Activated CD8-positive, alpha-beta memory T cell treated with anti-CD3 and anti-CD28 coated beads, Interleukin-2, amount 10 ng/mL, durations not matched to agents 7 days and 5 days (primary cell): ENCODE measurements at places on chromosomes 5 and 9. TPM values are rescaled to one million over a fixed set of nuclear protein-coding genes. Genes with fewer than 3 reads are reported as not detected.

- no peak overlapping the region for H3K27ac ChIP-seq
- H3K4me3 ChIP-seq, result no peak overlapping the region
- no peaks in the 10 kb centered on the region for H3K27me3 ChIP-seq
- H3K4me1 ChIP-seq, result no peaks in the 10 kb centered on the region
Measured at GRCh38 chr9:16092142-16093091, 539.6 kb downstream of the CCDC171 start.

- no peak for DNase-seq
- H3K27me3 ChIP-seq, result peaks cover 22% of the 10 kb centered on the region
- H3K4me3 ChIP-seq, result no peak overlapping the region
Measured at GRCh38 chr9:72667181-72667580, 145.8 kb downstream of the TMC1 start.

Gene PCDHGA1
- total RNA-seq, result not detected

Gene OR1J2
- total RNA-seq, result not detected

GRCh38 chr5:71899865-71900342, 180.8 kb downstream of the CARTPT start:
- H3K36me3 ChIP-seq, result no peaks in the 10 kb centered on the region
- no peaks in the 10 kb centered on the region for H3K4me1 ChIP-seq
- DNase-seq, result no peak
- H3K4me3 ChIP-seq, result no peak overlapping the region

DNA sequence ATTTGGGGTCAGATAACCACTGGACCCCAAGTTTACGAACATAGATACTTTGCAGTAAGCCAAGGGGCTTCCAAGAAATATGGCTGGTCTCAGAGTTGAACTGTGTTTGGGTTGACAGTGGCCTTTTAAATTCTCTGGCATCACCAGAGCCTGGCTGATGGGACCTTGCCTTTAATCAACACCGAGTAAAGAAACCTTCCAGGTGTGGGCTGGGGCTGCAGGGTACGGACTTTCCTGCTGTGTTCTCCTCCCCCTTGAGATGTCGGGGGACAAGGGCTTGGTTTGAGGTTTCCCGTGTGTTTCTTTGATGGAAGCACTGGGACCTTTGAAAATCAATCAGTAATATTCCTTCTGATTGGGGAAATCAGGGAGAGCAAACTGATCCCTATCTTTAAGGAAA, 140.1 kb downstream of the MTX3 start:
- H3K4me1 ChIP-seq, result peaks cover 25% of the 10 kb centered on the region
- peaks cover 29% of the 10 kb centered on the region for H3K27me3 ChIP-seq
- no peak overlapping the region for H3K27ac ChIP-seq
- no peak overlapping the region for H3K4me3 ChIP-seq
- peak; percentile 31 for DNase-seq

DNA sequence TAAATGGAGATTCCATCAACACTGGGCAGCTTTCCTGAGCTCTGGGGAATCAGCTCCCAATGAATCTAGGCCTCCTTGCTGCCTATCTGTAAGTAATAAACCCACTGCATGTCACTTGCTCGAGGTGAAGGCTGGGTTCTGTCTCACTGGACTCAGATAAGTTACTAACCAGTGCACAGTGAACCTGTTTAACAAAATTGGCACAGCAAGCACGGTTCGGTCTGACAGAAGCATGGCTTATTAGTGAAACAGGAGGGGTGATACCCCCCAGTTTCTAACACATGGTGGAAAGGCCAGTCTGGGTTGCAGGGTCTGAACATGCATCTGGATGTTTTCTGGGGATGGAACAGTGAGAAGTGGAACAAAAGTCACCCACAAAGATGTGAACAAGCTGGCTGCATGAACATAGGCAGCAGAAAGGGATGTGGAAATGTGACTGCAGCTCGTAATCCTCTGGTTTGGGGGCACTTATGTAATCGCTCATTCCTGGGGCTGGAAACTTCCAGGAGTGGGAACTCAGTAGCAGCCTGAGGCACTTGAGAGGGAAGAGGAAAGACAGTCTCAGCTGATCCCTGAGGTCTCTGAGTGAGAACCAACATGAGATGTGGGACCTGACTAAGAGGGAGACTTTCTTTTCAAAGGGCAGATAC, 37.7 kb downstream of the UGT3A2 start:
- H3K27me3 ChIP-seq, result peaks cover 6% of the 10 kb centered on the region
- H3K36me3 ChIP-seq, result no peaks in the 10 kb centered on the region
- no peak overlapping the region for H3K4me3 ChIP-seq
- H3K4me1 ChIP-seq, result no peaks in the 10 kb centered on the region
- H3K27ac ChIP-seq, result no peak overlapping the region

GRCh38 chr5:93717162-93717561, 24.2 kb downstream of the POU5F2 start:
- H3K27ac ChIP-seq, result no peak overlapping the region
- no peak overlapping the region for H3K4me3 ChIP-seq
- peaks cover 4% of the 10 kb centered on the region for H3K4me1 ChIP-seq
- H3K27me3 ChIP-seq, result no peaks in the 10 kb centered on the region

Gene OSMR
- total RNA-seq, result not detected

- H3K27ac ChIP-seq, result no peak overlapping the region
- no peaks in the 10 kb centered on the region for H3K36me3 ChIP-seq
- no peak for DNase-seq
- H3K27me3 ChIP-seq, result no peaks in the 10 kb centered on the region
- H3K4me1 ChIP-seq, result no peaks in the 10 kb centered on the region
Measured at GRCh38 chr5:161412792-161413191, 133.7 kb downstream of the GABRB2 start.

DNA sequence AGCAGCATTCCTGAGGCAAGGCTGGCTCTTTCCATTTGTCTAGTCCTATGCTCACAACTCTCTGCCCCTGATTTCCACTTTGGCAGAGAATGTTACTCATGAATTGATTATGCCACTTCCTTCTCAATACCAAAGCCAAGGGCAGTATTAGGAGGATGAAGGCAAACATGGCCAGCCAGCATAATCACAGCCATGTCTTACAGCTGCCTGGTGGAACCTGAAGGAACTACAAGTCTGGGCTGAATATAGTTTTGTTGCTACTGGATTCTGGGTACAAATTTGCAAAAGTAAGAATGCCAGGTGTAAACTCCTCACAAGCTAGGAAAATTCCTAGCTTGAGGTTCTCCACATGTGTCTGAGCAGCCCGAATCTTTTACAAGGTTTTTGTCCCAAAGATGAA, 4.2 kb downstream of the SIL1 start:
- peaks cover 14% of the 10 kb centered on the region for H3K36me3 ChIP-seq
- DNase-seq, result no peak
- no peak overlapping the region for H3K27ac ChIP-seq
- no peaks in the 10 kb centered on the region for H3K27me3 ChIP-seq

DNA sequence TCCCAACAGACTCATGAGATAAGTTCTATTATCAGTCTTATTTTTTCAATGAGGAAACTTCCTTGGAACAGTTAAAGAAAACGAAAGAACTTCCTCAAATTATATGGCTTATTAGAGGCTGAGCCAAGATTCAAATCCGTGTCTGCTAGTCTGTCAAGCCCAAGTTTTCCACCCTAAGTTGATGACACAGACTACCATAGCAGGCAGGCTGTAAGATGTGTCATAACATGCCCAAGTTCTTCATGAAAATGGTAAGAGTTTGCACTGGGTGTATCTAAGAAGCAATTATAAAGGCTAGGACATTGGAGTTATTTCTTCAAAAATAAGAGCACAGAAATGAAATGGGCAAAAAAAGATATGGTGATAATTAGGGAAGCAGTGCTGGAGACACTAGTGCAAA, 634.5 kb downstream of the BRINP1 start:
- H3K4me1 ChIP-seq, result no peaks in the 10 kb centered on the region
- no peak for DNase-seq
- no peaks in the 10 kb centered on the region for H3K27me3 ChIP-seq
- no peak overlapping the region for H3K4me3 ChIP-seq

DNA sequence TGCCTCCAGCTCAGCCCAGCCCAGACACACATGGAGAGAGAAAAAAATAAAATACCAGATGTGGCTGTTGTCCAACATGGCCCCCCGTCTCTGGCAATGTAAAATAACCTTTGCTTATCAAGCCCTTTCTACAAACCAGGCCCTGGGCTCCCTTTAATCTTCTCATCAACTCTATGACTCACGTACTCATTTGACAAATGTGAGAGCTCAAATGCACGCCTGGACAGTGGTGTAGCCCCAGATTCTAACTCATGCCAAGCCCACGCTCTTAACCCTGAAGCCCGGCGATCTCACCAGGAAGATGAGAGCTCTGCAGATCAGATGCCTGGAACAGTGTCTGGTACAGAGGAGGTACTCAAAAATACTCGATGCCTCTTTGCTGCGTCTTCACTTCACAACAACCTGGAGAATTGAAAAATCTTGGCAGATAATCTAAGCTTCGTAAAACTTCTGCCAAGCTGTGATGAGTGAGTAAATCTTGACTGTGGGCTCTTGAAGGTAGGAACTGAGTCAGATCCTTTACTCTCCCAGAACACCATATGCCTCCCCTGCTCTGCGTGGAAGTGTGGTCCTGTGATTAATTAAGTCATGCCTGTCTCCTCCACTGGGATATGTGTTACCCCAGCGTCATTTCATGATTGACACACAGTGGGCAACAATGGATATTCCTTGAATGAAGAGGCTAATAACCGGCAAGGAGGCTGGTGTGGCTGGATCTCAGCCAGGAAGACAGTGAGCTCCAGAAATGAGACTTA, 102.0 kb upstream of the FSTL4 start:
- DNase-seq, result peak; percentile 3
- H3K4me3 ChIP-seq, result no peak overlapping the region
- no peaks in the 10 kb centered on the region for H3K36me3 ChIP-seq

DNA sequence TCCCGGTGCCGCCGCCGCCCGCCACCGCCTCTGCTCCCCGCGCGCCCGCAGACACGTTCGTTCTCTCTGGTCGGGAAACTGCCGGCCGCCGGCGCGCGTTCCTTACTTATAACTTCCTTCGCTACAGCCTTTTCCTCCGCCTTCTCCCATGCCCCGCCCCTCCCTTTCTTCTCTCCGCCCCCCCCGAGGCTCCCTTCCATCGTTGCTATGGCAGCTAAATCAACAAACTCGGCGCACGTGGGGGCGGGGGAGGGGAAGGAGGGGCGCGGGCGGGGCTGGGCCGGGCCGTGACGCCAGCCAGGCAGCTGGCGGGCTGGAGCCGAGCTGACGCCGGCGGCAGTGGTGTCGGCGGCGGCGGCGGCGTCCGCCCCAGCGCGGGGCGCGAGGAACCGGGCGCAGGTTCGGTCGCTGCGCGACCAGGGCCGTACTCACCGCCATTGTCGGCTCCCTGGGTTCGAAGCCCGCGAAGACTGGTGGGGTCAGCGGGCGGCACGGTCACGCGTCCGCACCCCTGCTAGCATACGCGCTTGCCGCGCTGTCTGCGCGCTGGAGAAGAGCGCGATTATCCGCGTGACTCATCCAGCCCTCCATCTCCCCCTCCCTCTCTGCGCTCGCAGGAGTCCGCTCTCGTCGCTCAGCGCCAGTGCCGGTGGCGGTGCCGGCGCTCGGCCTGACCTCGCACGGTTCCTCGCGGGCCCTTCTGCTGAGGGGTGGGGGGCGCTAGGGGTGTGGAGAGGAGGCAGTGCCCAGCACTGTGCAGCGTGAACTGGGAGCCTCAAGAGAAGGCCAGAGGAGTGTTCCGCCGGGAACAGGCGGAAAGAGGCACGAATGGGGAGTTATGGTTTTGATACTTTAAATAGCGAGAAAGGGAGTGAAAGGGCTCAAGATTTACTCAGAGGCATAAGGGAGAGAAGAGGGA, at the start of gene KLF4:
KLF4 (minus strand) TSS at position 83 of the 919 bp plus-strand sequence. CDS start 597 bp downstream, outside the sequence.
- H3K27me3 ChIP-seq, result peaks cover 79% of the 10 kb centered on the region
- peak; percentile 77 for DNase-seq
- no peaks in the 10 kb centered on the region for H3K36me3 ChIP-seq
- H3K27ac ChIP-seq, result no peak within 1 kb of the TSS
- H3K4me3 ChIP-seq, result peak within 1 kb of the TSS; percentile 40

GRCh38 chr9:33320568-33321261, 30.4 kb downstream of the NFX1 start:
- peaks cover 52% of the 10 kb centered on the region for H3K36me3 ChIP-seq
- no peak overlapping the region for H3K27ac ChIP-seq
- H3K4me3 ChIP-seq, result no peak overlapping the region
- no peaks in the 10 kb centered on the region for H3K27me3 ChIP-seq
- H3K4me1 ChIP-seq, result peaks cover 2% of the 10 kb centered on the region

GRCh38 chr5:98865690-98866089, 63.1 kb downstream of the CHD1 start:
- H3K27me3 ChIP-seq, result no peaks in the 10 kb centered on the region
- no peak for DNase-seq
- no peak overlapping the region for H3K27ac ChIP-seq
- H3K4me1 ChIP-seq, result peaks cover 3% of the 10 kb centered on the region

DNA sequence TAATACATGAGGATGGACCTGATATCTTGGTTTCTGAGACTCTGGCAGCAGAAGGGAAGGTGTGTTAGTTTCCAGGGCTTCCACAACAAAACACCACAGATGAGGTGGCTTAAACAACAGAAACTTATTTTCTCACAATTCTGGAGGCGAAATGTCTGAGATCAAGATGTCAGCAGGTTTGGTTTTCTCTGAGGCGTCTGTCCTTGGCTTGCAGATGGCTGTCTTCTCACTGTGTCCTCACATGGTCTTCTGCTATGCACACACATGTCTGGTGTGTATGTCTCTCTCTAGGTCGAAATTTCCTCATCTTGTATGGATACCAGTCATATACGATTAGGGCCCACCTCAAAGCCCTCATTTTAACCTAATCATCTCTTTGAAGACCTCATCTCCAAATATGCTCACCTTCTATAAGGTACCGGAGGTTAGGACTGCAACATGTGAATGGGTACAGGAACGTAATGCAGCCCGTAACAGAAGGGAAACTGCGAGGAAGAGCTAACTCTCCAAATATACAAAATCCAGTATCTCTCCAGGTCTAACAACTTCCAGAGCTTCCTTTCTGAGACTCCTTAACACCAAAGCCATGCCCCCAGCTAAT, 139.8 kb upstream of the SMARCA2 start:
- no peak overlapping the region for H3K4me3 ChIP-seq
- no peak overlapping the region for H3K27ac ChIP-seq
- peaks cover 22% of the 10 kb centered on the region for H3K4me1 ChIP-seq
- H3K27me3 ChIP-seq, result peaks cover 44% of the 10 kb centered on the region
- no peak for DNase-seq

Gene TAF1L
- not detected for total RNA-seq

DNA sequence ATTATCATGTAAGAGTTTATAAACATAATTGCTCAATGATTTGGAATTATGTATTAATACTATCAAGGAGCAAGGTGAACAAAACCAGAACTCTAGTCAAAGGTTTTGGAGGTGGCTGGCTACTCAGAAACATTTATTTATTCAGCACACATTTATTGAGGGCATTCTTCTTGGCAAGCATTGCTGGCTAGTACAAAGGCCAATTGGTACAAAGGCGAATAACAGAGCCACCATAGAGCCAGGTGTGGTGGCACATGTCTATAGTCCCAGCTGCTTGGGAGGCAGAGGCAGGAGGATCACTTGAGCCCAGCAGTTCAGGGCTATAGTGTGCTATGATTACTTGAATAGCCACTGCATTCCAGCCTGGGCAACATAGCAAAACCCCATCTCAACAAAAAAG, 242.1 kb downstream of the CWC27 start:
- H3K27ac ChIP-seq, result no peak overlapping the region
- H3K4me3 ChIP-seq, result no peak overlapping the region
- peaks cover 2% of the 10 kb centered on the region for H3K4me1 ChIP-seq
- H3K36me3 ChIP-seq, result peaks cover 2% of the 10 kb centered on the region
